Cardiac muscle cell (in vitro differentiated cells and primary cell): ENCODE measurements at places on chromosomes 3 and 15. TPM values are rescaled to one million over a fixed set of nuclear protein-coding genes. Genes with fewer than 3 reads are reported as not detected.
A peak's percentile ranks its signal among the peaks of the same experiment; 100 is the strongest.

FOXB1 gene
- total RNA-seq = not detected in 2 replicates

SLC22A13 gene
- 0.07 and 0.39 TPM in 2 replicates for total RNA-seq

STXBP5L gene
- 0.07 and 0.24 TPM in 2 replicates for total RNA-seq

DRD3 gene
- total RNA-seq = 0.51 TPM in 1 of 2 replicates, not detected in the other

CIDEC gene
- not detected in 2 replicates for total RNA-seq

PPP1R14D gene
- not detected in 2 replicates for total RNA-seq

CHST13 gene
- 0.67 and 0.89 TPM in 2 replicates for total RNA-seq

TCF12 gene
- 135 and 137 TPM in 2 replicates for total RNA-seq

ZCWPW2 gene
- total RNA-seq = 0.09 and 0.70 TPM in 2 replicates

MEIS2 gene
- total RNA-seq = 326 and 432 TPM in 2 replicates

GOLGA8Q gene
- total RNA-seq = 0.07 and 3.9 TPM in 2 replicates

EBLN2 gene
- 3.4 and 5.1 TPM in 2 replicates for total RNA-seq

CPB1 gene
- not detected in 2 replicates for total RNA-seq

SYNM gene
- 4.8 and 8.0 TPM in 2 replicates for total RNA-seq

ANKRD63 gene
- total RNA-seq = 24.4 and 104 TPM in 2 replicates

ASB14 gene
- not detected in 2 replicates for total RNA-seq

ADAMTS17 gene
- 0.69 and 5.5 TPM in 2 replicates for total RNA-seq

SCN11A gene
- total RNA-seq = 0.28 and 0.60 TPM in 2 replicates

GRCh38 chr3:184067573-184068055 lies 14.8 kb downstream of the HTR3C start:
- DNase-seq = peak; percentile 11

GRCh38 chr3:127441764-127442163 lies 148.8 kb downstream of the TPRA1 start:
- no peak for DNase-seq

DNA sequence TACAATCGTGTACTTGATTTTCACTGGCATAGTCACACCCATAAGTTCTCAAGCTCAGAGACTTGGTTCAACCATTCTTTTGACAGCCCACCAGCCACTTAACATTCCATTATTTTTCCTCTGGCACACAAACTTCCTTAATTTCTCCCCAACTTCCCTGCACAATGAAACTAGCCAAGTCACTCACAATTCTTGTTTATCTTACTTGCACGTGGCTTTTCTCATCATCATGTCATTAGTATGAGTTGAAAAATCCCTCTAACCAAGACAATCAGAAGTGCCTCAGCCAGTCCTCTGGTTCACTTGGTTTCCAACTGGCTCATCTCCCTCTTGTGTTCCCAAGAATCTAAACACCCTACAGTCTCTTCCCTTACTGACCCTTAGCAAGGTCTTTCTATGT lies 110.5 kb upstream of the PTPRG start:
- no peak for DNase-seq

DNA sequence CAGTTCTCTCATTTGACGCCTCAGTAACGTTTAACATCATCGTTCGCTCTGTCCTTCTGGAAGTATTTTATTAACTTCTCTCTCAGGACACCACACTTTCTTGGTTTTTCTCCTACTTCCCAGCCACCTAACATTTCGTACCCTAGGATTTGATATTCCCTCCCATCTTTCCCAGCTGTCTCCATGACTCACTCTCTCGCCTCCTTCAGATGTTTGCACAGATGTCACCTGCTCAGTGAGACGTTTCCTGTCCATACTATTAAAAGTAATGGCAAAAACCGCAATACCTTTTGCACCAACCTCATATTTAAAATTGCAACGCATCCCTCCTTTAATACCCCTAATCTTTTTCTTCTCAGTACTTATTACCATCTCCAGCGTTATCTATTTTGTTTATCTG lies 62.1 kb upstream of the SPRED1 start:
- DNase-seq = no peak

DNA sequence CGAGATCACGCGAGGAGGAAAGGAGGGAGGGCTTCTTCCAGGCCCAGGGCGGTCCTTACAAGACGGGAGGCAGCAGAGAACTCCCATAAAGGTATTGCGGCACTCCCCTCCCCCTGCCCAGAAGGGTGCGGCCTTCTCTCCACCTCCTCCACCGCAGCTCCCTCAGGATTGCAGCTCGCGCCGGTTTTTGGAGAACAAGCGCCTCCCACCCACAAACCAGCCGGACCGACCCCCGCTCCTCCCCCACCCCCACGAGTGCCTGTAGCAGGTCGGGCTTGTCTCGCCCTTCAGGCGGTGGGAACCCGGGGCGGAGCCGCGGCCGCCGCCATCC lies 1.1 kb upstream of the SETD5 start:
- peak; percentile 93 for DNase-seq

- peak; percentile 69 for DNase-seq
These were observed 45.6 kb downstream of the DLEC1 start for GRCh38 chr3:38084334-38085310.

DNA sequence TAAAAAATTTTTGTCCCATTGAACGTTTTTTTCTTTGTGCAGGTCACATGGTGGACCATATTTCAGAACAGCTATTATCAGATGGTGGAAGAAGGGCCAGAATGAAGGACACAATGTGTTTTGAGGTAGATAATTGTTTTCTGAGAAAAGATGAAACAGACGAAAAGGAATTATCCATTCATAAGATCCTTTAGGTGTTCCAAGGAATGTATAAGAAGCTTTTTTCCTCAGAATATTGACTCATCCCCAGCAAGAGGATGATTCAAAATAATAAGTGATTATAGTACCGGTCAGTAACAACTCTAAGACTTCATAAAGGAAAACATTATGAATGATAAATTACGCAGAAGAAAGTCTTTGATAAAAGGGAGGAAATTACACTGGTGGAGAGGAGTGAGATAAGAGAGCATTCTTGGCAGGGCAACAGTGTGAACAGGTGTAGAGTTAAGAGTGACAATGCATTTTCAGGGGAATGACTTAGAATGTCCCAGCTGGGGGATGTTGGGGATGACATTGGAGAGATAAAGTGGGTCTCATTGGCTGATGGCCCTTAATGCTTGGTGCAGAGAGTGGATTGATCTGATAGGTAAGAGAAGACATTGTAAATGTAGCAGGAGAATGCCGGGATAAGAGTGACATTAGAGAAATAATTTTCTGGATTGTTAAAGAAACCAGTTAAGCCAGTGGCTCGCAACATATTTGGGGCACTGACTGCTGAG lies 27.0 kb upstream of the AQP9 start:
- no peak for DNase-seq

DNA sequence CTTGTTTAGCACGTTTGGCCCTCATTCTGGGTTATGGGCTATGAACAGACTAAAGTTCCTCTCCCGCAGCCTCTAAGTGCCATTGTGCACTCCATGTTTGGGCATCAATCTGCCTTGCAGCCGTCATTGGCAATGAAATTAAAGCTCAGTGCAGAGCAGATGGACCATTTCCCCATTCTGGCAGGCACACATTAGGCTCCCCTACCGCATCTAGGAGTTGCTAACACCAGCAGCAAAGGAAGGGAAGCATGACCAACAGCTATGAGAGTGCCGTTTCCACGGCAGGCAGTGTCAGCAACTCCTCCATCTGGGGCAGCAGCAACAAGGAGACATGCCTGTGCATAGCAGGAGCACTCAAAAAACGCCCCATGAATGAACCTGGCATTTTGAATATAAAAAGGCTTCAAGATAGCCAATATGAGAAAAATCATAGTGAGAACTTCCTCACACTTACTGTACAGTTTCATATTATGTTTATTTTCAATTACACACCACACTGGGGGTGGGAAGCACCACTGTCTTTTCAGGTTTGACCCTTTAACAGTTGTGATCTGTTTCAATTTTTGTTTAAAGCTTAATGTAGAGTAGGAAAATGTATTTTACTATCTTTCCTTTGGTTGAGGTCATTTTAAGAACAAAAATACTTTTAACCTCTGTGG lies 218.7 kb downstream of the KCNMB2 start:
- no peak for DNase-seq

- no peak for DNase-seq
These were observed 28.9 kb downstream of the C3orf20 start for GRCh38 chr3:14703791-14704190.

DNA sequence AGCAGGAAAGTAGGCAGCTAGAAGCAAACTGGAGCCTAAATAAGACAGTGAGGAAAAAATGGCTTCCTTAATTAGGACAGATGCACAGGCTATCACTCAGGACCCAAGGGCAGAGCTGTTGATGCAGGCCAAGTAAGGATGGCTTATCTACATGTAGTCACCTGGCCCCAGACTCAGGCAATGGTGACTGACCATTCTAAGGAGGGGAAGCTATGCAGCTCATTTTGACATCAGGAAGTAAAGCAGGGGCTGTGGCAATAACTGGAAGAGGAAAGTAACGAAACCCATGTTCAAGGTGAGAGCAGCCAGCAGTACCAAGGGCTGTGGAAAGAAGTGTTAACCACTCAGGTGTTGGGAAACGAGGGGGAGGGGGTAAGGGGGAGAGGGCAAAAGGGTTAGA lies 16.2 kb downstream of the ACAD11 start:
- no peak for DNase-seq

DNA sequence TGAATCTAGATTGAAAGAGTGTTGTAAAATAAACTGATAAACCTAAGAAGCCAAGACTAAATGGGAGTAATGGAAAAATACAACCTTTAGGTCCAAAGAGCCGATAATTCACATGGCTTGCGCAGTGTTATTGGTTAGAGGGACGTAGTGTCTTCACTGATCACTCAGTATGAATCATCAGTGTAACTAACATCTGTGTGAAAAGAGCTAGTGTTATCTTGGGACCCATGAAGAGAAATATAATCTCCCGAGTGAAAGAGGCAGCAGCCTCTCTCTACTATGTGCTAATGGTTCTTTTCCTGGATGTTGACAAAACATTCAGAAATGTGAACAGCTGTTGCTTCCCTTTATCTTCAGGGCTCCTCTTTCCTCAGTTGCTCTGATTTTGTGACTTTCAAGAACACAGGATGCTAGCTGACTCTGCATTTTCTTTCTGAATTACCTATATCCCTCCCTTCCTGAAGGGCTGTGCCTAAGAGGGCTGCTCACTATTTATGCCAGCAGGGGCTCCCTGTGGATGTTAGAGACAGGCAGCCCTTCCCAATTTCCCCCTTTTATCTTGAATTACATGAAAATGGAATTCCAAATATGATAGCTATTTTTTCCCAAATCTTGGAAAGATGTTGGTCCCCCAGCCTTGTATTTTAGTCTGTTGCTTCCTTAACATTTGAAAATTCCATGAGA lies 128.8 kb downstream of the GRM7 start:
- no peak for DNase-seq

- DNase-seq = no peak
These were observed 504.7 kb upstream of the PROK2 start for GRCh38 chr3:72289692-72290071.

GRCh38 chr3:53493963-53494791 lies at the start of gene CACNA1D:
Gene CACNA1D (plus strand): TSS chr3:53494611. CDS start chr3:53495167, 556 bp downstream.
- DNase-seq = peak; percentile 67

- DNase-seq = no peak
These were observed 193.8 kb upstream of the RGMA start for GRCh38 chr15:93282808-93283207.

DNA sequence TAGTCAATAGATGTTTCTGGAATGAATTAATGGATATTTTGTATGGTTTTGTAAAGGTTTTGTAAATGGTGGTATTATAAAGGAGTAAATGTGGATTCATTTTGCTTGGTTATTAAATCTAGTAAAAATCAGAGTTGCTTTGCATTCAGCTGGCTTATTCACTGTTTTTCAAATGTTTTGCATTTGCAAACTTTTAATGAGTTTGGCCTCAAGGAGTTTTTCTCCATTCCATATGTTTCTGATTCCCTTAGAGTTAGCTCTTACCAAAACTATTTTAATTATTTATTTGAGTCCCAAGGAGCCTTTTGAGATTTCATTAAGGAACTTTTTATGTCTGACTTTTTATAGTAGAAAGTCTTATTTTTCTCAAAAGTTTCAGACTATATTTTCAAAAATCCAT lies 992.2 kb downstream of the DIPK2A start:
- DNase-seq = no peak

GRCh38 chr3:127550468-127551157 lies 39.9 kb downstream of the TPRA1 start:
- no peak for DNase-seq

DNA sequence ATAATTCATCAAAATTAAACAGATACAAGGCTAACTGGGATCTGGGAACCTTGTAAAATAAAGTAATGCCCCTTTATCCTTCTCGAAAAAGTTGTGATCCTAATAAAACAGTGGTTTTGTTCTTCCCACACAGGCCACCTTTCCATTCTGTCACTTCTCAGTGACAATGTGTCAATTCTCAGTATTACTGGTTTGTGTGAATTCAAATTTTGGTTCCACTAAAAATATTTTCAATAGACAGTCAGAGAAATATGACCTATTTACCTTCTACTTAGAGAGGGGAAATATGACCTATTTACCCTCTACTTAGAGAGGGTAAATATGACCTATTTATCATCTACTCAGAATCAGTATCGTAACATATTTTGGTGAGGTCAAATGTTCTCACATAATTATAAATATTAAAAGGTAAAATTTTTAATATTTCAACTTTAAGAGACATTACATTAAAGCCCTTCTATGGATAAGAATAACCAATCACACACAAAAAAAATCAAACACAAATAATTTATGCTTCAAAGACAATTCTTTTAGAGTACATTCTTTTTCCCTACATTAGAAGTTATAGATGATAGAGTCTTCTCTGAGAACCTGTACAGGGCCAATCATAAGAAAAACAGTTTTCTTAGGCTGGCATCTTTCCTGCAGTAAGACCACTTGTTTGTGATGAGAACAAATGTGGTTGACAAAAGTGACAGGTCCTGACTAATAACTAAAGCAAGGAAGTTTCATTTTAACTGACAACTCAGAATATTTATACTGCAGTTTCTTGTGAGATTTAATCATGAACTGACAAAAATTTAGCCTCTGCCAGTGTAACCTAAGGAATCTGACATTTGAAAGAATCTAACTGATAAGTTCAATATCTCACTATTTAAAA lies 323.3 kb downstream of the DIPK2A start:
- no peak for DNase-seq

GRCh38 chr3:70874196-70874595 lies 561.8 kb upstream of the MDFIC2 start:
- no peak for DNase-seq

GRCh38 chr3:140857993-140858392 lies 83.6 kb upstream of the SLC25A36 start:
- no peak for DNase-seq

- DNase-seq = peak; percentile 54
These were observed 593 bp downstream of the TMOD2 start for GRCh38 chr15:51751697-51752683.

- DNase-seq = no peak
These were observed 42.4 kb upstream of the TLE3 start for GRCh38 chr15:70140025-70140542.

DNA sequence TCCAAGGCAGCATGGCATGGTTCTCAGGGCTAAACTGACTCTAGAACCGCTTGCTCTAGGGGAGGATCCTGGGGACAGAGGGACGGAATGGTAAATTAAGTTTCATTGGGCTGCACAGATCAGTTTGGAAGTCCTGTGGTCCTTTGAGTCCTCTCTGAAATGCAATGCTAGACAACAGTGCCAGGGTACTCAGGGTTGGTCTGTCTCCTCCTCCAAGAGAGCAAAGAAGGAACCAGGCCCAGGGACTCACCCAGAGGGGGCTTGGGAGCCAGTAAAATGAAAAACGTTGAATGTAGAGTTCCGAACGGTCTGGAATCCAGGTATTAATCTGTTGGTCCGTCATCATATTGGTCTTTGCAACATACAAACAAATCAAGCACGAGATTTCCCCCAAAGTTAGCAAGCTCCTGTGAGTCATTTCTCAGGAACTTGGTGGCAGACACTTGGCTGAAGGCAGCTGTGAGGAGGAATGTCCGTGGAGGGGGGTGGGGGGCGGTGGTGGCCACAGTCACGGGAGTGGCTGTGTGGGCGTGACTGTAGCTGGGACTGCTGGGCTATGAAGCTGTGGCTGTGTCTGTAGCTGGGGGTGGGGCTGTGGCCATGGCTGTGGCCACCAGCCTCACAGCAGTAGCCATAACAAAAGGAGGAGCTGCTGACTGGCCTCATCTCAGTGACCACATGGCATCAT lies 361.0 kb downstream of the SHQ1 start:
- peak; percentile 89 for DNase-seq
